NCI-H510A treated with DMSO at 0.1 percent for 48 hours (cell line): ENCODE measurements at places on chromosomes 2 and 18.

- DNase-seq, result no peak
These were observed 103.7 kb upstream of the PXDN start for GRCh38 chr2:1847846-1848598.

DNA sequence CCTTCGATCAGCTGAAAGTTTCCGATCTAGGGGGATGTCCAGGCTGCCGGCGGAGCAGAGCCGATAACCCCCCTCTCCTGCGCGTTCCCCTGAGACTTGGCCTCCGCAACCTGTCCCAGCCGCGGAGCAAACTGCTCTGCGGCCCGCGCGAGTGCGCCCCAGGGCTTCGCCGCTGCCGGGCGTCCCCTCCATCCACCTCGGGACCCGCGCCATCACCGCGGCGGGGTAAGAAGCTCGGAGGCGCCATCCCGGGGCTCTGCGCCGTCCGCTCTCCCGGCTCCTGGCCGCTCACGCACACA is 990 bp upstream of the GDF7 start:
- DNase-seq, result no peak

GRCh38 chr18:22607284-22607635 is 189.5 kb upstream of the CTAGE1 start:
- DNase-seq, result no peak

GRCh38 chr2:200455958-200456421 is 53.9 kb downstream of the KCTD18 start:
- no peak for DNase-seq

DNA sequence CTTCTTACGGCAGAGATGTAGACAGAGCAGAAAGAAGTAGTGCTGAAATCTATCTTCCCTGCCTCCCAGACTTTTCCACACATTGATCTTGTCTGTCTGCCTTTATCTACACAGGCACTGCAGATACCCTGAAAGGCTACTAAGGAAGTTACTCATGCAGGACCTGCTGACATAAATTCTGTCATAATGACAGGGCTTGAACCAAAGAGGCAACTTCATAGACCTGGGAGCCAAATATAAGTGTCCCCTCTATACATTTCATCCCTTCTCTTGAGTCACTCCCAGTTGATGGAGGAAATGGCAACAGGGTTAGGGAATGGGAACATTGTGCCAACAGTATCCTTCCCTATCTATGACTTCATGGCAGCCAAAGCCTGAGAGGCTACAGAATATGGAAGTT is 157.5 kb downstream of the TNS1 start:
- DNase-seq, result no peak

DNA sequence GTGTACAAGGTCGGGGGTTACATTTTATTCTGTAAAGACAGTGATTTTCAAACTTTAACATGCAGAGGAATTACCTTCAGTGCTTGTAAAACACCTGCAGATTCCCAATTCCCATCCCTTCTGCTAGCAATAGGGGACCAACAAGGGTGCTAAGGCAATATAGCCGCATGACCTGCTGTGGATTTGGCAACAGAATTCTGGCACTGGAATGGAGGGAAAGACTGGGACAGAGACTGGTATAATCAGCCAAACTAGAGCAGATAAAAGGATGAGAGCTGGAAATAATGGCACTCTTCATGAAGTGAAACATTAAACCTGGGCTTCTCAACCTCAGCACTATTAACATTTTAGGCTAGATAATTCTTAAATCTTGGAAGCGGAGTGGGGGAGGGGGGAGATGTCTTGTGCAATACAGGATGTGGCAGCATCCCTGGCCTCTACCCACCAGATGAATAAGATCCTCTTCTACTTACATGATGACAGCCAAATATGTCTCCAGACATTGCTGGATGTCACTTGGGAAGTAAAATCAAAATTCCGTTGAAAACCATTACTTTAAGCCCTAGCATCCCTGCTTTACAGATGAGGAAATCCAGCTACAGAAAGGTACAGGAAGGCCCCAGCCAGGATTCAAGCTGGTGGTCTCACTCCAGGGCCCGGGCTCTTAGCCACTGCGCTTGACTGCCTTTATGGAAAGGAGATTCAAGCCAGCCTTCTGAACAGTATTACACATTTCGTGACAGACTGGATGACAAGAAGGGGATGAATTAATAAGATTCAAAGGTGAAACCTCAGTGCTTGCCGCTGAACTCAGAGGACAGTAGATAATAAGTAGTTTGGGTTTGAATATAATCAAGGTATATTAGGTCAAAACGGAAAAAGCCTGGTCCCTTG is 1.7 kb downstream of the EVA1A start:
- no peak for DNase-seq

DNA sequence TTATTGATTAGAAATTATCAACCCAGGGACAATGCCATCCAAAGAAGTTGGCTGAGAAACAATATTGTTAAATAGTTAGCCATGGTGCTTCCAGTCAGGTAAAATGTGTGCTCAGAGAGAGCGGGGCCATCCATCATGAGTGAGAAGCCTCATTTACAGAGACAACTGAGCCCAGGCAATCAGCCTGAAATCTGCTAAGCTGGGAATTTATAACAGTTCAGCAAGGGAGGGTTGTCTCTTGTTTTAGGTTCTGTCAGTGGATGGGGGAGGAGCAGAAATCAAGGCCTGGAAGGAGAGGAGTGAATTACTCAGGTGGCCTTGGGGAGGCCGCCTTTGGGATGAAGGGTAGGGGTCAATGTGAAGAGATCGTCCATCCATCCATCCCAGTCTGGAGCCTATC is 102.5 kb upstream of the ST8SIA3 start:
- DNase-seq, result no peak

GRCh38 chr18:34834897-34835296 is 124.8 kb downstream of the DTNA start:
- DNase-seq, result no peak

GRCh38 chr2:38060236-38061018 is 15.5 kb downstream of the CYP1B1 start:
- DNase-seq, result no peak

DNA sequence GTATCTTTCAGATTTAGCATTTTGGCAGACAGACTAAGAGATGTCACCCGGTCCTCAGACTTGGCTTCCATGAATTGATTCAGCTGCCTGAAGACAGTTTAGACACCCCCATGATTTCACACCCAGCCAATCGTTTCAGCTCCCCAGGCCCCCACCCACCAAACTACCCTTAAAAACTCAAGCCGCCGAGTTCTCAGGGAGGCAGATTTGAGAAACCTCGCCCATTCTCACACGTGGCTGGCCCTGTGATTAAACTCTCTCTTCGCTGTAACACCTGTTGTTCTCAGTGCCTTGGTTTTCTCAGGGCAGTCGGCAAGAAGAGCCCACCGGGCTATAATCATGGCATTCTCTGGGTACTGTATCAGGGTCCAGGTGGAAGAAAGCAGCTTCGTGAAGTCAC is 35.2 kb downstream of the UXS1 start:
- no peak for DNase-seq

DNA sequence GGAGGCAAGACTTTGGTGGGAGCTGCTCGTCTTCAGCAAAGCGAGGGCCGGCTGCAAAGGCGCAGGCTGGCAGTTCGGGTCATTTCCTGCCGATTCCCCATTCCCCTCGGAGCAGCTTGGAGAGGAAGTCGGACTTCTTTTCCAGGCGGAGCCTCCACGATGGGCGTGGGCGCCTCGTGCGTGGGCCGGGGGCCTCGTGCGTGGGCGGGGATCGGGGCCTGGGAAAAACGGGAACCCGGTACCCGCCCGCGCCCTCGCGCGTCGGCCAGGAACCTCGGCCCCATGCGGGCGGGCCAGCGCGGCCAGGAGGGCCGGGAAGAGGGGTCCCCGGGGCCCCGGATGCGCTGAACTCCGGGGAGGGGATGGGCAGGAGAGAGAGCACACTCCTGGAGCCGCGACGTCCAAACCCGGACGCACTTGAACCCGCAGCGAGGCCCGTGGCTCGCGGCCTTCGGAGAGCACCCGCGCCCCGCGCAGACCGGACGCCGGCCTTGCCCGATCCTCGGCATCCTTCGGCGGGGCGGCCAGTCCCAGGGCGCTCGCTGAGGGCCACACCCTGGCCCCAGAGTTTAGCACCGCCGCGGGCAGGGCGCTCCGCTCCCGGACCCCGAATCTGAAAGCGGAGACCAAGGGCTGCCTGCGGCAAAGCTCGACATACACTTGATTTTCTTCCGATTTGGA is 368.4 kb downstream of the MTX2 start:
- DNase-seq, result peak; percentile 50

DNA sequence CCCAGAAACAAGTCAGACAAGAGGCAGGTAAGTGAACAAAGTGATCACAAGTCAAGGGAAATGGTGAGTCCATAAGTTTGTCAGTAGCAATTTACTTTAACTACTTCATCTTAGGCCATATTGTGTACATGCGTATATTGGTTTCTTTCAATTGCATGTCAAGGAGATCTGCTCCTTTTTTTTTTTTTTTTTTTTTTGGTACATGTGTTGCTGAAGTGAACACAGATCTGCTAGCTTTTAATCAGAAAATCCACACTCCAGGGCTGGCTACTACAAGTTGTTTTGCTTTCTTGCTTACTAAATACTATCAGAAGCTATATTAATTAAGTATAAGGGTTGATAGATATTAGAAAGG is 985.1 kb downstream of the TSN start:
- no peak for DNase-seq

GRCh38 chr2:26910176-26910575 is 60.3 kb upstream of the MAPRE3 start:
- no peak for DNase-seq

- DNase-seq, result no peak
These were observed 114.3 kb downstream of the C1D start for GRCh38 chr2:67948506-67948905.

DNA sequence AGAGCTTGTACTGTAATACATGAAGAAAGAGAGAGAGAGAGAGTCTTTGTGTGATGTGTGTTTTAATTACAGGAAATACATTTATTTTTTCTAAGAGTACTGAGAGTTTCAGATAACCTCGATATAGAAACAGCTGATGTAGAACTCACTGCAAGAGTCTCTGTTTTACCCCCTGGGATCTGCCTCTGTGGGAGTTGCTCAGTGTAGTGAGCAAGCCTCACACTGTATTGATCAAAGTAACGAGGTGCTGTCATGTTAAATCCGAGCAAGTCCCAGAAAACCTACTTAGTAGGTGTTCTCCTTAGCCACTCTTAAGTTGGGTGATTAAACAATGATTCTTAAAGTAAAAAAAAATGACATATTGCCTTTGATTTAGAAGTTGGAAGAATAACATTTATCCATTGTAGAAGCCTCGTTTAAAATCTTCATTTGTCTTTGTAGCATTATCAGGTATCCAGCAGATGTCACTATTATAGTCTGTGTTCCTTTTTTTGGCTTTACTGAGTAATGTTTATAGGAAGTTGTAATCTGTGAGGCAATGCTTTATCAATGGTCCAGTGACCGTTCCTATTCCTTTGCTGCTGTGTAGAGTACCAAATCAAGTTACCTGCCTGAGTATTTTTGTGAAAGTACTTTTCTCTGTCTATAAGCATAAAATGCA is 219.0 kb downstream of the MYO3B start:
- DNase-seq, result peak; percentile 72

DNA sequence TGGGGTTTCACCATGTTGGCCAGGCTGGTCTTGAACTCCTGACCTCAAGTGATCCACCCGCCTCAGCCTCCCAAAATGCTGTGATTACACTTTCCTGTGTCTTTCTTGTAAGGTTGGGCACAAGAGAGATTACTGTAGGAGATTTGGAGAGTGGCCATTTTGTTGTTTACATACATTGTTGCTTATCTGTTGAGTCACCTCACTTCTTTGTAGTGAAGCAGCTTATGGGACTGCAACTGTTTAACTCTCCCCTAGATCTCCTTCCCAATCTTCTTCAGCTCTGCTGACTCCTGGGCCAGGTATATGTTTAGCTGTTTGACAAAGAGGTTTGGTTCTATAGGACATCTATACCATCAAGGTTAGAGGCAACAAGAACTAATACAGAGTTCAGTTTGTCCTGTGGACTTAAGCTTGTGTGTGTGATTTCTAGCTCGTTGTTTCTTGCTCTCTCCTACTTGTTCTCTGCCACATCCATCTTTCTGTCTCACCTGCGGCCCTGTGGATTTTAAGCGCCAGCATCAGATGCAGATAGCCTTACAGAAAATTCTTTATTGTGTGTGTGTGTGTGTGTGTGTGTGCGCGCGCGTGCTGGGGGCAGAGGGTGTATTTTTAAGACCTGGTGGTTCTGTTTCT is 95.4 kb downstream of the HAUS1 start:
- no peak for DNase-seq

DNA sequence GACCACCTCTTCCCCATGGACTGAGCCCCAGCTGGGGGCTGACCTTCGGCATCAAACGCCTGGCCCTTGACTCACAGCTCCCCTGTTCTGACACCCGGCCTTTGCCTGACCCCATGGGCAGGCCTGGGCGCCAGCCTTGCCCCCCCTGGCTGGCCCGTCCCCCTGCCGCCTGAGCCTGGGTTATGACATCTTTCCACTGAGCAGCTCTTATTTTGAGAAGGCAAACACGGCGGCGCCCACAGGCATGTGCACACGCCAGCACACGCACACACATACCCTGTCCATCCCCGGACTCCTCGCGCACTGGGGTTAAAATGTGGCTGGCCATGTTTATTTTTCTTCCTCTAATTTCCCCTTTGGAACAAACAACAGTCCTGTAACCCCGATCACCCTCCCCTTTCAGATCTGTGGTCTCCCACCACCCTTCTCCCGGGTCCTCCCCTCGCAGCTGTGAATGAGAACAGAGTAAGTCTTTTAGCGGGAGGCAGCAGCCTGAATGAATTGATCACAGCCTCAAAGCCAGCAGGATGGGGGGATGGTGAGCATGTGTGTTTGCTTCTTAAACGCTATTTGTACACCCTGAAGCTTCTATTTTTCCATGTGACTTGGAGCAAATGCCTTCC is 11.8 kb upstream of the ATOH8 start:
- peak; percentile 53 for DNase-seq

DNA sequence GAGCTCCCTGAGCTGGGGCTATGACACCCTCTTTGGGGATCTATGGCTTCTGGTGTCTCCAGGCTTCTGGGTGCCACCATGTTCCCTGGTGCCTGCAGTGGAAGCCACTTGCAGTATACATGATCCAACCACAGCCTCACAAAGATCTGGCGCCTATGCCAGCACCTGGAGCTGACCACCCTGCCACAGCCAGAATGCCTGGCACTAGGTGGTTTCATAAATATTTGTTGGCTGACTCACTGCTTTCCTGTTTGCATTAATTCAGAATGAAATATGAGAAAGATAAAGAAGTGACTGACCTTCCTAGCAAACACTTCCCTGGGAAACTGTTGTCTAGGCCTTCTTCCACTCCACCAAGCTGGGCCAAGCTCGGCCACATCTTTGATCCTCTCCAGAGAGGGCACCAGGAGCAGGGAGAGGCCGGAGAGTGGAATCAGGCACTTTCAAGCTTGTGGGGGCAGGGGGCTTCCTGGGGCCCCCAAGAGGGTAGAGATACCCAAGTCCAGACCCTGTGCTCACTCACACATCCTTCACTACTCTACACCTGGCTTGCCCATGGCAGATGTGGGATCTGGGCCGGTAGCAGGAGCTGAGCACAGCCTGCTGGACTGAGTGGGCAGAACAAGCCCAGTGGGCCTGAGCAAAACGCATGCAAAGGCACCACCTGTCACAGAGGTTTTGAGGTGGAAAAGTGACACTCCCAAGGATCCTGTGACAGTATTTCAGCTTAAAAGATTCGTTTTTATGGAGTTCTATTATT is 565.7 kb downstream of the SLC4A3 start:
- DNase-seq, result no peak
